Occipital lobe (tissue), 3 donors: ENCODE measurements at places on chromosomes 7 and 10. TPM values are rescaled to one million over a fixed set of nuclear protein-coding genes. Genes with fewer than 3 reads are reported as not detected.

DNA sequence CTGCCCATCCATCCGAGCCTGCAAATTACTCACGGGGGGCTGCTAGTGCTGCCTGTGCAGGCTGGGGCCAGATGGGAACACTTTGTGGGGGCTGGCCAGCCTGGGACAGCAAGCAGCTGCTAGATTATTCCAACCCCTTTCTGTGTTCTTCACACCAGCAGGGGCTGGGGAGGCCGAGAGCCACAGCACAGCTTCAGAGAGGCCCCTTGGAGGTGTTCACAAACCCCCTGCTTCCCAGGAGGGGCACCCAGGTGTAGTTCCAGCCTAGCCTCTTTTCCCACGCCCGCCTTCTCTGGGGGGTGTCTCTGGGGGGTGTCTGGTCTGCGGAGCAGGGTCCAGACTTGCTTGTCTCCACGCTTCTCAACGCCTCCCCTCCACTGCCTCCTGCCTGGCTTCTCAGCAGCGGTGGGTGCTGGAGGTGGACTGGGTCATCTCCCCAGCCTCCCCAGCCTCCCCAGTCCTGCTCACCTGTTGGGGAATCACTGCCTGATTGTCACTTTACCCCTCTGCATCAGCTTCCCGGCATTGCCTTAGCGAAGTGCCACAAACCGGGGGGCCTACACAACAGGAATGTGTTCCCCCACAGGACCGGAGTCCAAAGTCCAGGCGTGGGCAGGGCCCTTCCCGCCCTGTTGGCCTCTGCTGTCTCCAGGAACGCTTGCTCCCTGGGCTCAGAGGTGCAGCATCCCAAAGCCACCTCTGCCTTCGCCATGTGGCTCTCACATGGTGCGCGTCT lies 74.0 kb upstream of the EN2 start:
- DNase-seq, result no peak

DNA sequence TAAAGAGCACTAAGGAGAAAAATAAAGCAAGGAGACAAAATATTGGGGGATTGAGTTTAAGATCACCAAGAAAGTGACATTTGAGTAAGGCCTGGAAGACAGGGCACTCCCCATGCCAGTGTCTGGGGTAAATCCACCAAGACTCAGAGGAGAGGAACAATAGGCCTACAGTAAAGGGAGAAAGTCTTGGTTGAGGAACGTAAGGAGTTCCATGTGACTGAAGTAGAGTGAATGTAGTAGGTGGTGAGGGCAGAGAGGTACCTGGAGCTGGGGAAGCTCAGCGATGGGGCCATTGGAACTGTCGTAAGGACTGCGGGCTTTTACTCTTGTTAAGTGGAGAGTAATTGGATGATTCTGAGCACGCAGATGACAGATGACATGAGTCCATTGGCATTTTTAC lies 69.4 kb downstream of the CPED1 start:
- DNase-seq, result no peak

- no peak for DNase-seq
These were observed 176.8 kb downstream of the DNAJC1 start for GRCh38 chr10:21826725-21827124.

GRCh38 chr7:121479466-121479865 lies 83.4 kb upstream of the FAM3C start:
- DNase-seq, result no peak

GRCh38 chr7:105978035-105978434 lies 15.0 kb downstream of the CDHR3 start:
- DNase-seq, result no peak

The PLA2G12B gene
- not detected for total RNA-seq

DNA sequence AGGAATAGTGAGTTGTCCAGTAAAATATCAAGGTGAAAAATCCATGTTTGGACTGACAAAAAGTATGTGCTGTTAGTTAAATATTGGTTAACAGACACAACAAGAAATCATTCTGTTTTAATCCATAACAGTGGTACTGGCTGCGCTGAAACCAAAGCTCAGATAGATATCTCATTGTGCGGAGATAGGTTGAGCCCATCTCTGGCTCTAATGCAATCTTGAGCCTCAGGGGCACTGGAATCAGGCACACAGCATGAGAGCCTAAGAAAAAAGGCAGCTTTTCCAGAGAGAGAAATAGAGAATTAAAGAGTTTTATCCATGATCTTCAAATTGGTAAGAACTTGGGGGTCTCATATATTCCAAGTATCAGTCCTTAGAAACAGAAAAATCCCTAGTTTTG lies 373.7 kb downstream of the HPSE2 start:
- no peak for DNase-seq

DNA sequence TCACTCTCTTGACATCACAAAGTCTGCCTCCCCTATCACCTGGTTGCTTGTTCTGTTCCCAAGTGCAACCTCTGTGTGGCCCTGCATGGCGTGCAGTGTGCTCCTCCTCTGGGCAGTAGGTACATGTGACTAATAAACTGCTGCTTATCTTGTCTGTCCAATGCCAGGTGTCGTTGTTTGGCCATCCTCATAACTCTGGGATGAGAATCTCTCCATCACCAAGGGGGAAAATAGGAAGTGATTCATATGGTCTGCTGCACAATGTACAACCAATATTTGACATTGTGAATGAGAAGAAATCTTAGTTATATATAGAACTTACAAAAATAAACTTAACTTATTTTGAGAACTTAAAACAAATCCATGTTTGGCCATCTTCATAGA lies 135.2 kb downstream of the INHBA start:
- no peak for DNase-seq

DNA sequence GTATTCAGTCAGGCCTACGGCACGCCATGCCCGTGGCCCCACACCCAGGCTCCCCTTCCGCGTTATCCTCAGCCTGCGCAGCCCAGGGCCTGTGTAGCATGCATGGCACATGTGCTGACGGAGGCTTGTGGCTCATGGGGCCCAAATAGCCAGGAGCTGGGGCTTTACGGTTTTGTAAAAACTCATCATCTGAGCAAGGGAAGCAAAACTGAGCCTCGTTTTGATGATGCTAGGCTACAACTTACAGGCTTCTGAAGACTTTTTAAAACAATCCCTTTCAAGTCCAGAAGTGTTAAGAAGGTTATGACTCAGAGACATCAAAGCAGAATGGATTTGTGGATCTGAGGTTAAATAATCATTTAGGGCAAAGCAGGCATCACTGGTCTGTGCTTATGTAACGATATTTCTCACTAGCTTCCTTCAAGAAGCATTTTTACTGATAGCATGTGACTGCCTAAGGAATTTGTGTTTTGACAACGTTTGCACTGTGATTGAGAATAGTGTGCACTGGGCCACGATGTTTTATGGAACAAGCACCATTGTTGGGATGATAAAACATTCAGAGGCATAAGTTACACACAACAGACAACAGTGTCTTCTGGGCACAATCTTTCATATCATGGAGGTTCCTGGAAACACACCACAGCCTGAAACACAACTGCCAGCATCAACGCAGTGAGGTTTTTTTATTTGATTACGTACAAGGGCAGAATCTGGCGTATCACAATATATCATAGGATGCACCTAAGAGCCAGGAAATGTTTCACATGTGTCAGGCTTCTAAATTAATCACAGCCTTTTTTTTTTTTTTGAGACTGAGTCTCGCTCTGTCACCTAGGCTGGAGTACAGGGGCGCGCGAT lies 274.3 kb downstream of the CCDC3 start:
- DNase-seq, result no peak

The VPS50 gene
- 134 TPM for total RNA-seq

DNA sequence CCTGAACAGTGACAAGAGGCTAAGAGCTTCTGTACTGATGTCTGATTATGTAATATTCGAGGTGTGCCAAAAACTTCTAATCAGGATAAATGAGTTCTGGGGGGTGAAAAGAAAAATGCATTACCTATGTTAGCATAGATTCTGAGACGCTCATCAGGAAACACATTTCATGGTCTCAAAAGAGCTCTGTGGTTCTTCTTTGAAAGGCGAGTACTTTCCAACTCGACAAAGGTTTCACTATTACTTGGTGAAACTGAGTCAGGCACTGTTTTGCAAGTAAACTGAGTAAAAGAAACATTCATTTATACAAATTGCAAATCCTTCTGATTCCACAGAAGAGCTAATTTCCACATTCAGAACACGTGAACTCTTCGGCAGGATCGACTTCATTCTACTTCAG lies 523.2 kb downstream of the GATA3 start:
- DNase-seq, result no peak
